ENCODE measurements at places on chromosomes 1 and 21.

DNA sequence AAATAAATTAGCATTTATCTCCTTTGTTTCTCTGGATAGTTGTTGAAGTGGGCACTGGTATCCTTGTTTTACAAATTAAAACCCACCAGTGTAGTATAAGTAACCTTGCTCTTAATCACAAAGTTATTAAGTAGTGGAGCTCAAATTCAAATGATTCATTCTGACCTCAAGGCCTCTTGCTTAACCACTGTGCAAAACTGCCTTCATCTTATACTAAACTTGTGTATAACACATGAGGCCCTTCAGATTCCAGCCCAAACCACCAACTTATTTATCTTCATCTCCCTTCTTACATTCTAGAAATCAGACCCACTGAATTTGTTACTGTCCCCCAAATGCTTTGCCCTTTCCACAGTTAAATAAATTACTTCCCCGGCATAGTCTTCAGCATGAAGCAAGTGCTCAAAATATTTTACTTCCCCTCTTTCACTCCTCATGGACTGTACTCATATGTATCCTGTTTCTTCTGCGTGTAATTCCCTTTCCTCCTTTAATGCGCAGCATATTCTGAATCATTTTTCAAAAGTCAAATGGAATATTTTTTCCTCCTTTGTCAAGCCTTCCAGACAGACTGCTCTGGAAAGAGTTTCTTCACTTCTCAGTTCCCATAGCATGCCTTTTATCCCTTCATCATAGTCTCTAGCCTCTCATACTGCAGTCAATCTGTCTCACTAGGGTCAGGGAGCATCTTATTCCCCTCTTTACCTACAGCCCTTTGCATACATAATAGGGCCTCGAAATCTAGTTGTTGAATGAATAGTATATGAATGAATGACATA lies 19.0 kb upstream of the DNASE2B start:
- peak; percentile 78 for DNase-seq

- no peak for DNase-seq
These were observed 8.4 kb downstream of the MNDA start for GRCh38 chr1:158839566-158839965.

GRCh38 chr21:39148975-39149374 lies 34.3 kb downstream of the PSMG1 start:
- no peak for DNase-seq

DNA sequence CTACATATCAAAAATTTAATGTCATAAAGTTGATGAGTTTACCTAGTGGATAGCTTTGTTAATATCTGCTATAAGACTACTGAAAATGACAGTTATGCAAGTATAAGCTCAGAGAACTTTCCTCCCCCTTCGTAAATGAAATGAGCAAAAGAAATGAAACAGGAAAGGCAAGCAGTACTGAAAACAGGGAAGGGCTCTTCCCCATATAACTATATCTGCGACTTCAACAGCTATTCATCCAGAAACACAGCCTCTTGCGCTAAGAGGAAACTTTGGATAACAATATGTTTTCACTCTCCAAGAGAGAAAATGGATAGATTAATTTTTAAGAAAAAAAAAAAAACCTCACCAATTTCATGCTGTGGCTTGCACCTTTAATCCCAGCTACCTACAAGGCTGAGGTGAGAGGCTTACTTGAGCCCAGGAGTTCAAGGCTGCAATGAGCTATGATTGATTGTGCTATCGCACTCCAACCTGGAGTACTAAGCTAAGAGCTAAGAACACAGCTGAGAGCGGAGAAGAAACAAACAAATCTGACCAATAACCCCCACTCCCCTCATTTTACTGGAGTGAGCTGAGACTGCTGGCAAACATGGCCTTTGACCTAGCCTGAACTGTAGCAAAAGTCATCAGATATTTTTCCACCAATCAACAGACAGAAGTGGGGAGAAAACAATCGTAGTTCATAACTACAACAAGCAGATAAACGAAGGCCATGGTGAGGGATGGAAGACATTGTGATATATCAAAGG lies 29.0 kb downstream of the METTL18 start:
- DNase-seq, result no peak

DNA sequence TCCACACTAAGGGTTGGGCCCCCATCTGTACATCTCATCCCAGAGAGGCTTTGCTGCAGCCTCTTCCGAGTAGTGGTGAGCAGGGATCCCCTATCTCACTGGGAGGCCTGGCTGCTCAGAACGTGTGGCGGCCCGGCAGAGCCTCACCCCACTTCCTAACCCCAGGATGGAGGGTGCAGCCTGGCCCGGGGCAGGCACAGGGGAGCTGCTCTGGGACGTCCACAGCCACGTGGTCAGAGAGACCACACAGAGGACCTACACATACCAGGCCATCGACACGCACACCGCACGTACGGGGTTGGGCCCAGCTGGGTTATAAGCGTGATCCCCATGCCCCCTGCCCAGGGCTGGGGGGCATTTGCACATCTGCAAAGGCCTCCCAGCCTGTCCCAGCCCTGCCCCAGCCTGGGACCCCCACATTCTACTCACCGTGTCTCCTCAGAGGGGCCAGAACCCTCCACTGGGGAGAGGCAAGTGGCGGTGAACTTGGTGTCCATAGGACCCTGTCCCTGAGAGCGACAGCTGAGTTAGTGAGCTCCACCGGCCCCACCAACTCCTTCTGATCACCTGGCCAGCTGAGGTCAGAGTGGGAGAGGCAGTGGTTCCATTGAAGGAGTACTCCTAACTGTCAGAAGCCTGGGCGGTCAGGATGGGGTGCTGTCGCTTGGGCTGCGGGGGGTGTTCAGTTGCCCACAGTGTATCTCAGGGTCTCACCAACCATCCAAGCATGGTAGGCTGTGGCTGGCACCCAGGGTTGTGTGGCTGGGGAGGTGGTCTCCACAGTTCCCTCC lies 41.2 kb downstream of the TRIM11 start:
- DNase-seq, result no peak

DNA sequence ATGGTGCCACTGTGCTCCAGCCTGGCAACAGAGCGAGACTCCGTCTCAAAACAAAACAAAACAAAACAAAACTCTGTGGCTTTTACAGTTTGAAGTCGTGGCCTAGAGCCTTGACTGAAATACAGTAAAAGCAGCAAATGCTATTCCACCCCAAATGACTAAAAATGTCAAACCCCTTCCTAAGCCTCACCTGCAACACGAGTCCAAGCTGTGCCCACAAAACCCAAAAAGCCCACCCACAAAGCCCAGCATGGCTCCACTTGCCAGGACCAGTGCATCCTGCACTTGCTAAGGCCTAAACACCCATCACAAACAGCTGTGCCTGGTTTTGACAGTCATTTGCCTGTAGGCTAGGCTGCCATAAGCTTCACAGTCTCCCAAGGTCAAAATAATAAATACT lies 21.3 kb downstream of the VAV3 start:
- no peak for DNase-seq

- peak; percentile 17 for DNase-seq
These were observed 732 bp downstream of the ABCG1 start for GRCh38 chr21:42219606-42220137.

- no peak for DNase-seq
These were observed 50.6 kb upstream of the LAPTM5 start for GRCh38 chr1:30808067-30808662.

GRCh38 chr21:42311816-42312625 lies 3.2 kb downstream of the TFF3 start:
- DNase-seq, result no peak

DNA sequence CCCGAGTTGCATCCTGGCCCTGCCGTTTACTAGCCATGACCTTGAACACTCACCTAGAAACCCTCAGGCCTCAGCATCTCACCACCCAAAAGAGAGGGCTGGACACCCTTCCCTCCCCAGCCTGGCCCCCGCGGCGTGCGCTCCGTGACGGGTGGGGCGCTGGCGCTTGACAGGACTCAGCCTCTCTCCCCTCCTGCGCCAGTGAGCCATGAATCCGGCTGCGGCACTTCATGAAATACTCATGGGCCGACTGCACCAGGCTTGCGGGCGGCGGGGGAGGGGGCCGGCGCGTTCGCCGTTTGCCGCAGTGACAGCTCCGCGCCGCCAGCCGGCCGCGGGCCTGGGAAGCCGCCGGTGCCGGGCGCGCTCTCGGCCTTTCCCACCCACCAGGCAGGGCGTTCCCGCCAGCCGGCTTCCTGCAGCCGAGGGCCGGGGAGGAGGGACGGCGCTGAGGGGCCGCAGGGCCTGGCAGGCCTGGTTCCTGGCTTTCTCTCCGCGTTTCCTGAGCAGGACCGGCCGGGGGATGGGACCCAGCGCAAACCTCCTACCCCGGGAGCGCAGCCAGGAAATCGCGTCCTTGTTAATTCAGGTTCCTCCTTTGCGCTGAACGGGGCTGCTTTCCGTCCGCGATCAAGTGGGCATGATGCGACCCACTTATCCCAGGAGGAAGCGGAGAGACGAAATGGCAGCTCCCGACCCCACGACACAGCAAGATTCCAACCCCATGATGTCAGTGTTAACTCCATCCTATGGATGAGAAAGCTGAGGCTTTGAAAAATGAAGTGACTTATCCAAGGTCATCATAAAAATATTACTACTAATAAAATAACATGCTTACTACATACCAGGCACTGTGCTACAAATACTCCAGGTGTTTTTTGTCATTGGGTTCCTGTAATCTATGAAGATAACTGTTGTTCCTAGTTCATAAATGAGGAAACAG lies 9.1 kb upstream of the LUZP1 start:
- DNase-seq, result peak; percentile 89

DNA sequence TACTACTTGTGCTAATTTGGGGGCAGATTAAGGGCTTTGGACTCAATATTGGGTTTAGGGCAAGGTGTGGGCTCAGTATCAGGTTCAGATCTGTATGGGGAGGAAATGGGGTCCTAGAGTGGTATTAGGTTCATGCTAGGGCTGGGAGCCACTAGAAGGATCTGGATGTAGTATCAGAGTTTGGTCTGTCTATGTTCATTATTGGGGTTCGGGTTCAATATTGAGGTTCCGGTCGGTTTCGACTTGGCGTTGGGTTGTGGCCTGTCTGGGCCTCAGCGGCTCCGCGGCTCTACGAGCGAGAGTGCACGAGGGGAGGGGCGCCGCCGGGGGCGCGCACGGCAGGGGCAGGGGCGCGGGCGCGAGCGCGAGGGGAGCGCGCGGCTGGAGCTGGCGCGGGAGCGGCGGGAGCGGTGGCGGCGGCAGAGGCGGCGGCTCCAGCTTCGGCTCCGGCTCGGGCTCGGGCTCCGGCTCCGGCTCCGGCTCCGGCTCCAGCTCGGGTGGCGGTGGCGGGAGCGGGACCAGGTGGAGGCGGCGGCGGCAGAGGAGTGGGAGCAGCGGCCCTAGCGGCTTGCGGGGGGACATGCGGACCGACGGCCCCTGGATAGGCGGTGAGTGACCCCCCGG lies at the start of gene PTPRF:
Gene PTPRF (plus strand): TSS at position 401 of the 624 bp plus-strand sequence. CDS start 14,193 bp downstream, outside the sequence.
- peak; percentile 85 for DNase-seq

GRCh38 chr1:6998267-6998666 lies 213.0 kb downstream of the CAMTA1 start:
- peak; percentile 44 for DNase-seq

DNA sequence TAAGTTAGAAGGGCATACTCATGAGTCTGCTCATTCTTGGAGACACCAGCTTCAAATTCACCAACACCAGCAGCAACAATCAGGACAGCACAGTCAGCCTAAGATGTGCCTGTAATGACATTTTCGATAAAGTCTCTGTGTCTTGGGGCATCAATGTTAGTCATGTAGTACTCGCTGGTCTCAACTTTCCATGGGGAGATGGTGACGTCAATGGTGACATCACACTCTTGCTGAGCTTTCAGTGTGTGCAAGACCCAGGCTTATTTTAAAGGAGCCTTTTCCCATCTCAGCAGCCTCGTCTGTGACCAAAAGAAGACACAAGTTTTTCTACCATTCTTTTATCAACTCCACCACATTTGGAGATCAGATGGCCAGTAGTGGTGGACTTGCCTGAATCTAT lies 75.5 kb downstream of the SERINC2 start:
- no peak for DNase-seq

GRCh38 chr1:222225316-222225691 lies 322.6 kb downstream of the HHIPL2 start:
- no peak for DNase-seq
